D721Med (cell line): ENCODE measurements at places on chromosomes 4 and X.

DNA sequence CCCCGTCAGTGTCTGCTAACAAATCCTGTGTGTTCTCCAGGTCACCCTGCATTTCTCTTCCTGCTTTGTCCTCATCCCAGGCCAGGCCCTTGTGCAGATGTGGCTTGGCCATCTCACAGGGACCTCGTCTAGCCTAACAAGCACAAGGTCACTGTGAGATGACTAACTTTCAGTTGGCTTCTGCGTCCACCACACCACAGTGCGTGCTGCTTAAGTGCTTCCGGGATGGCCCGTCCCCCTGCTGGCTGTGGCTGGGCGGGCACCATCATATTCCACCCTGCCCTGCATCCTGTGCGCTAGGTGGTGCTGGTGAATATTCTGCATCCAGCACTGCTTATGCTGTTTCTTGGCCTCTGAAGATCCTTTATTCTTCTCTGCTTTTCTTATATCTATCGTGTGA lies 33.8 kb downstream of the RBBP7 start:
- no peak for DNase-seq

DNA sequence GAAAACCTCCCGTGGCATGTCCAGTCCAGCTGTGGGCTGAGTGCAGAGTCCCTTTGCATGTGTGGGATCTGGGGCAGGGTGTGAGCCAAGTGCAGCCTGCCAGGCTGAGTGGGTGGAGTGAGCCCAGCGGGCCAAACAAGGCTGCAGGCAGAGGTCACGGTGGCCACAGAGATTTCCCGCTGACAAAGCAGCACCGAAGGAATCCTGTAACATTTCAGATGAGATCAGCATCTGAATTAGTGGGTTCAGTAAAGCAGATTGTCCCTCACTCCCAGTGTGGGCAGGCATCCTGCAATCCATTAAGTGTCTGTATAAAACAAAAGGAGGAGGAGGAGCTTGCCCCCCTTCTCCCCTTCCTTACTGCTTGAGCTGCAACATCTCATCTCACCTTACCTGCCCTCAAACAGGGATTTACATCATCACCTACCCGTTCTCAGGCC lies 324.4 kb downstream of the FAT4 start:
- no peak for DNase-seq

GRCh38 chr4:1234309-1234695 lies 14.6 kb downstream of the CTBP1 start:
- DNase-seq, result no peak

DNA sequence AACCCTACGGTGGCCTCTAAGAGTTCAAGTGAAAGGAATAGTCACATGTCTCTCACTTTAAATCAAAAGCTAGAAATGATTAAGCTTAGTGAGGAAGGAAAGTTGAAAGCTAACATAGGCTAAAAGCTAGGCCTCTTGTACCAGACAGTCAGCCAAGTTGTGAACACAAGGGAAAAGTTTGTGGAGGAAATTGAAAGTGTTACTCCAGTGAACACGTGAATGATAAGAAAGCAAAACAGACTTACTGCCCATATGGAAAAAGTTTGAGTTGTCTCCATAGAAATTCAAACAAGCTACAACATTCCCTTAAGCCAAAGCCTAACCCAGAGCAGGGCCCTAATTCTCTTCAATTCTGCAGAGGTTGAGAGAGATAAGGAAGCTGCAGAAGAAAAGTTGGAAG lies 51.5 kb upstream of the RAB9B start:
- no peak for DNase-seq

- no peak for DNase-seq
Measured at GRCh38 chrX:35741142-35741541, 57.0 kb upstream of the MAGEB16 start.

DNA sequence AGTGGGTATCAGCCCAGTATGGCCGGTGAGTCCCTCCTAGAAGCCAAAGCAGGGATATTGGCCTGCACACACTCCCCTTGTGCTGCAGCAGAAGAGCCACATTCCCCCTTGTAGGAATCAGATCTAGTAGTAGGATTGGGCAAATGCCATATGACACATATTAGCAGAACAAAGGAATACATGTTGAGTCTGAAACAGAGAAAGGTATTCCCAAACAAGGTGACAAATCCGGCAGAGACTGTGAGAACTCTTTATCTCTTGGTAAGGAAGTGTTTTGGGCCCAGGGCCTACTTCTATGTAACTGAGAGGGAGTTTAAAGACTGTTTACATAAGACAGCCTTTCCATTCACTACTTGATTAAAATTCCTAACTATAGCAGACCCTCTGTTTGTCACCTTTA lies 1382.0 kb downstream of the FAM133A start:
- DNase-seq, result no peak

DNA sequence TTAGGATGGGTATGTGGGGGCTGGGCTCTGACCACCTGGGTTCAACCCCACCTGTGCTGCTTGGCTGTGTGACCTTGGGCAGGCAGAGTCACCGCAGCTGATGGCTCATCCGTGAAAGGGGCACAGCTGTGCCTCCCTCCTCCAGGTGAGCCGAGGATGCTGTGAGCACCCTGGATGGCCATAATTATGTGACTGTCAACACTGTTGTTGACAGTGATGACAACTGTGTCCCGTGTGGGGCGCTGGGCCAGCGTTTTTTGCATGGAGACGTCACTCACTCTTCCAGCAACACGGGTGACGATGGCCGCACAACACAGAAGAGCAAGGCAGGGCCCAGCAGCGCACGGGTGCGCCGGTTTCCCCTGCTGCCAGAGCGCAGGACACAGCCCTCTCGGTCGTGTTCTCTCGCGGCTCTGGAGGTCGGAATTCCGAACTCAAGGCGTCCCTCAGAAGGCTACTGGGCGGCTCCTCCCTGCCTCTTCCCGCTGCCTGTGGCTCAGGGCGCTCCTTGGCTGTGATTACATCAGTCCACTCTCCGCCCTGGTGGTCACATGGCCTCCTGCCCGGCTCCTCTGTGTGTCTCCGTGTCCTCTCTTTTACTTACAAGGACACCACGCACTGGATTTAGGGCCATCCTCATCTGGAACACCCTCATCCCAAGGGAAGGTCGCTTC lies 1.3 kb downstream of the SH3TC1 start:
- no peak for DNase-seq
